Breast epithelium (tissue), 4 donors: ENCODE measurements at places on chromosomes 1 and 21. TPM values are rescaled to one million over a fixed set of nuclear protein-coding genes. Genes with fewer than 3 reads are reported as not detected.

DNA sequence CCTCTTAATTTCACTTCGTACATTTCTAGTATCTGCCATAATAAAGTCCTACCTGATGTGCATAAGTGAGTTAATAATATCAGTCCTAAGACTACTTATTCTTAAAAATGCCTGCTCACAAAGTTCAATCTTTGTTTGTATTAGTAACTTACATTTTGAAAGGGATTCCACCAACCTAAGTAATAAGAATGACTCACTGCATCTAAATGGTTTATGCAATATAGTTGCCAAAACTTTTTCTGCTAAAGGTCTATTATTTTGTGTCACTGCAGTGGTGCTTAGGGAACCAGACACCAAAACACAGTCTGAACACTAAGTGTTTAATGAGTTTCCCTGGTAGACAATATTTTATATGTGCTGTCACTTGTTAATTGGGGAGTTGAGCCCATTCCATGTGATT is 1.8 kb downstream of the ZNF669 start:
- H3K4me3 ChIP-seq = no peak overlapping the region
- no peaks in the 10 kb centered on the region for H3K27me3 ChIP-seq
- no peak for DNase-seq
- H3K36me3 ChIP-seq = peaks cover 7% of the 10 kb centered on the region

DNA sequence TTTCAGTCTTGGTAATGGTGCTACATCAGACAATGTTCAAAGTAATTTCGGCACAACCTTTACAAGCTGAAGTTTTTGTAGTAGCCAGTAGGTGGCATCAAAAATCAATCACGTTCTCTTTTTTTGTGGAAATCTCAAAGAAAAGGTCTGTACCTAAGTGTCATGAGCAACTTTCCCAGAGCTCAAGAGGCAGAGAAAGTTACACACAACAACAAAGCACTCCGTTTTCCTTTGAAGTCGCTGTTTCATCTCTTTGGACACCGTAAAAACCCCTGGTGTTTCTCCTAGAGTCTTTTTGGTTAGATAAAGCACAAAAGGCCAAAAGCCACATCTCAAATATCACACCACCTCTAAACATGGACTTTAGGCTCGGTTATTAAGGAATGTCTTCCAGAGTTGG is 131.6 kb downstream of the LHX8 start:
- H3K4me1 ChIP-seq = no peaks in the 10 kb centered on the region
- H3K27me3 ChIP-seq = no peaks in the 10 kb centered on the region
- no peaks in the 10 kb centered on the region for H3K36me3 ChIP-seq
- DNase-seq = no peak
- no peak overlapping the region for H3K4me3 ChIP-seq
- no peak overlapping the region for H3K27ac ChIP-seq

DNA sequence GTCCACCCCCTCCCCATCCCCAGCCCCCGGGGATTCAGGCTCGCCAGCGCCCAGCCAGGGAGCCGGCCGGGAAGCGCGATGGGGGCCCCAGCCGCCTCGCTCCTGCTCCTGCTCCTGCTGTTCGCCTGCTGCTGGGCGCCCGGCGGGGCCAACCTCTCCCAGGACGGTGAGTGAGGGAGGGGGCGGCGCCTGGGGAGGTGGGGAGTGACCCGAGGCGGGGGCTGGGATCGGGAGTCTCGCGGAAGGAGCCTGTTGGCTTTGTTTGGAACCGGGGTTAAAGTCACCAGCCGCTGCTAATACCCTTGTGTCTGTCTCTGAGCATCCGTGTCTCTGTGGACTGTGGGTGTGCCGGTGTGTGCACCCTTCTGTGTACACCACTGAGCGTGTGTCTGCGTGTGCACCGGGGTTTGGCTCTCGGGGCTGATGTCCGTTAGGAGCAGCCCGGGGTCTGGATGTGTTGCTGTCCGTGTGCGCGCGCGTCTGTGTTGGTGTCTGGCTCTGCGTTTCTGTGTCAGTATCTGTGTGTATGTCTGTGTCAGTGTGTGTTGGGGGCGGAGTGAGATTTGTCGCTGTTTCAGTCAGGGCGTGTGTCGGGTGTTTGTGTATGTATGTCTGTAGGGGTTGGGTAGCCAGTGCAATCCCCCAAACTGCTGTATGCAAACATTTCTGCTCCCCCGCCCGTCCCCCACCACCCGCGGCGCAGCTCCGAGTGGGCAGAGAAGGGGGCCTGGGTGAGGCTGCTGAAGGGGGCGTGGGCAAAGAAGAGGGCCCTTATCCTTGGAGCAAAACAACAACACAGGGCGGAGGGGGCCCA is 480 bp downstream of the CADM3 start:
- H3K27me3 ChIP-seq = peaks cover 63% of the 10 kb centered on the region
- no peaks in the 10 kb centered on the region for H3K36me3 ChIP-seq
- H3K4me3 ChIP-seq = peak overlapping the region; percentile 52

DNA sequence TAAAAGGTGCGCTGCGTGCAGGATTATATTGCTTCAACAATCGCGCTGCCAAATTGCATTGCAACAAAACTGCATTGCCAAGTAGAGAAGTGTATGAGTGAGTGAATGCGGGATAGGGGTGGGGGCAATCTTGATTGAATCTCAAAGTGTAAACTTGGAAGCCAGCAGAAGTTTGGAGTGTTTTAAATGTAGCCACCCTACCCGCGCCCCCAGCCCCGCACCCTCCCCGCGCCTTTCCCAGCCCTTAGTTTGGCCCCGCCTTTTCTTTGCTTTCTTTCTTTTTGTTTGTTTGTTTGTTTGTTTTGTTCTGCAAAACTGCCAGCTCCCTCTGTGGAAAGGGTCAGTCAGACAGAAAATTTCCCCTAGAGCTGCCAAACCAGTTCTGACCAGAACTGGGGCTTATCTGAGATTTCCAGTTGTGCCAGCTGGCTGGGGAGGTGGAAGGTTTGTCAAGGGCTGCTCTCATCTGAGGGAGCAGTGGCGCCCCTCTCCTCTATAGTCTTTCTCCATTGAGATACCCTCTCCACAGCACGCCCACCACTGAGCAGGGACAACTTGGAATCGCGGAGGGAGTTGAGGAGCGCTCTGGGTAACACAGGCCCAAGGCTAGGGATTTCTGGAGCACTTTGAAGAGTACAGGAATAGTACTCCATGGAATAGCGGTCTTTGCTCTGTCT is 666 bp upstream of the BEND5 start:
- H3K27ac ChIP-seq = peak overlapping the region; percentile 81
- H3K36me3 ChIP-seq = no peaks in the 10 kb centered on the region
- no peak for DNase-seq

DNA sequence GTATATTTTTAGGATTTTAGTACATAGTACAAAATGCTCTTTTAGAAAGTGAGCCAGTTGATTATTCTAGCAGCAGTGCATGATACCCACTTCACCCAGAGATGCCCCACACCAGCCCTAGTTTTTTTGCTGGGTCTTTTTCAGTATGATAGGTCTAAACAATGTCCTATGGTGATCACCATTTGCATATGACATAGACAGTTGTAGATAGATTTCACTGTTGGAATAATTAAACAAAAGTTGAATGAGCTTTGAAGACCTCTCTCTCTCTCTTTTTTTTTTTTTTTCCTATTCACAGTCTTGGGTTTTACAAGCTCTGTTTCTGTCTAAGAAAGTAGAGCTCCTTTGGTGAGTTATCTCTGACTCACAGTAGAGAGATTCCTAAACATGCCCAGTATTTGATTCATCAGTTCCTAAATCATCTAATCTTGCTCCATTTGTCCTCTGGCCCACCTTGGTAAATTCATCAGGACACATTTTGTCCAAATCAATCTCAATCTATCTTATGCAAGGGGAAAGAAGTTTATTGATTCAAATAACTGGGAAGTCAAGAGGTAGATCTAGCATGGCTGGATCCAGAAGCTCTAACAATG is 44.7 kb upstream of the VAV3 start:
- no peaks in the 10 kb centered on the region for H3K36me3 ChIP-seq
- H3K4me3 ChIP-seq = no peak overlapping the region
- no peak for DNase-seq
- H3K27me3 ChIP-seq = no peaks in the 10 kb centered on the region

- H3K36me3 ChIP-seq = no peaks in the 10 kb centered on the region
- no peak for DNase-seq
- H3K27ac ChIP-seq = no peak overlapping the region
- H3K4me3 ChIP-seq = no peak overlapping the region
Observed at GRCh38 chr1:197862671-197863070, 39.8 kb upstream of the C1orf53 start.

- no peaks in the 10 kb centered on the region for H3K27me3 ChIP-seq
- peak; percentile 60 for DNase-seq
- H3K36me3 ChIP-seq = no peaks in the 10 kb centered on the region
- peak overlapping the region; percentile 82 for H3K27ac ChIP-seq
Observed at GRCh38 chr1:232704694-232705680, 75.1 kb upstream of the SIPA1L2 start.

- H3K36me3 ChIP-seq = no peaks in the 10 kb centered on the region
- no peak for DNase-seq
- no peaks in the 10 kb centered on the region for H3K4me1 ChIP-seq
- H3K27me3 ChIP-seq = no peaks in the 10 kb centered on the region
- H3K27ac ChIP-seq = no peak overlapping the region
- H3K4me3 ChIP-seq = no peak overlapping the region
Observed at GRCh38 chr1:187624812-187625545, 796.2 kb downstream of the PLA2G4A start.

GRCh38 chr21:45998871-45999580 is 17.5 kb downstream of the COL6A1 start:
- peak overlapping the region; percentile 58 for H3K27ac ChIP-seq
- no peak overlapping the region for H3K4me3 ChIP-seq
- H3K27me3 ChIP-seq = no peaks in the 10 kb centered on the region
- DNase-seq = peak; percentile 47
- H3K4me1 ChIP-seq = no peaks in the 10 kb centered on the region

- no peak overlapping the region for H3K4me3 ChIP-seq
- no peaks in the 10 kb centered on the region for H3K4me1 ChIP-seq
- no peaks in the 10 kb centered on the region for H3K27me3 ChIP-seq
- no peak overlapping the region for H3K27ac ChIP-seq
- H3K36me3 ChIP-seq = no peaks in the 10 kb centered on the region
Observed at GRCh38 chr1:35660581-35661473, 19.5 kb upstream of the PSMB2 start.

- no peak for DNase-seq
- H3K36me3 ChIP-seq = no peaks in the 10 kb centered on the region
- H3K27me3 ChIP-seq = no peaks in the 10 kb centered on the region
Observed at GRCh38 chr1:32204943-32205361, 519 bp upstream of the IQCC start.

GRCh38 chr1:89312572-89312971 is 39.9 kb upstream of the GBP5 start:
- no peak overlapping the region for H3K27ac ChIP-seq
- no peak overlapping the region for H3K4me3 ChIP-seq
- H3K36me3 ChIP-seq = no peaks in the 10 kb centered on the region
- H3K27me3 ChIP-seq = no peaks in the 10 kb centered on the region
- peaks cover 6% of the 10 kb centered on the region for H3K4me1 ChIP-seq

DNA sequence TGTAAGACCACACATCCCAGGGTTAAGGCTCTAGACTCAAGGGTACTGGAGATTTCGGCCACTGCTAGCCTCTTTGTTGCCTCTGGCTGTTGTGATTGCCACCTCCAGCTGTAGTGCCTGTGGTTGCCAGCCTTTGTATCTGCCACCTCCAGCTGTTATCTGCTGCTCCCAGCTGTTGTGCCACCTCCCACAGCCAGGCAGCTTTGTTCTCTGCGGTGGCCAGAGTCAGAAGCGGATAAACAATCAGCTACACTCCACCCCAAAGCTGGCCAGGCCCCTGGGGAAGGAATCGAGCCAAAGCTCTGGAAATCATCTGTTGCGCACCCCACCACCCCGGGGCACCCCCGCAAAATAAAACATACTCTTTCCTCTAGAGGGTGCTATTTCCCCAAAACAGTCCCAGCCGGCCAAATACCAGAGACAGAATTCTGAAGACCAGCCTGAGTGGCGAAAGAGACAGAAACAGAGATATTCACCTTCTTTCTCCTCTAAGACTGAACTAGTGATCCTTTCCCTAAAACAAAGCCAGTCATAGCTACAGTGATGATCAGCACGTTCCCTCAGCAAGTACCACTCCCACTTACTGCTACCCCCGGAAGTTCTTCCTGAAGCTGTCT is 14.8 kb upstream of the PIGM start:
- no peak overlapping the region for H3K27ac ChIP-seq
- H3K4me3 ChIP-seq = no peak overlapping the region
- no peak for DNase-seq

DNA sequence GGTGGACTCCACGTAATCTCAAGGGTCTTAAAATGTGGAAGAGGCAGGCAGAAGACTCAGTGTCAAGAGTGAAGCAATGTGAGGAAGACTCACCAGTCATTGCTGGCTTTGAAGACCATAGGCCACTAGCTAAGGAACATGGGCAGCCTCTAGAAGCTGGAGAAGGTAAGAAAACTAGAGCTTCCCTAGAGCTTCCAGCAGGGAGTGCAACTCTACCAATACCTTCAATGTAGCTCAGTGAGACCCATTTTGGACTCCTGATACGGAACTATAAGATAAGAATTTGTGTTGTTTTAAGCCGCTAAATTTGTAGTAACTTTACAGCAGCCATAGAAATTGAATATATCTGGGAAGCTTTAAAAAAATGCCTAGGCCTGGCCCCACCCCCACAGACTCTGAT is 18.9 kb downstream of the METTL13 start:
- no peak overlapping the region for H3K4me3 ChIP-seq
- no peak for DNase-seq
- no peaks in the 10 kb centered on the region for H3K27me3 ChIP-seq
- H3K36me3 ChIP-seq = no peaks in the 10 kb centered on the region

DNA sequence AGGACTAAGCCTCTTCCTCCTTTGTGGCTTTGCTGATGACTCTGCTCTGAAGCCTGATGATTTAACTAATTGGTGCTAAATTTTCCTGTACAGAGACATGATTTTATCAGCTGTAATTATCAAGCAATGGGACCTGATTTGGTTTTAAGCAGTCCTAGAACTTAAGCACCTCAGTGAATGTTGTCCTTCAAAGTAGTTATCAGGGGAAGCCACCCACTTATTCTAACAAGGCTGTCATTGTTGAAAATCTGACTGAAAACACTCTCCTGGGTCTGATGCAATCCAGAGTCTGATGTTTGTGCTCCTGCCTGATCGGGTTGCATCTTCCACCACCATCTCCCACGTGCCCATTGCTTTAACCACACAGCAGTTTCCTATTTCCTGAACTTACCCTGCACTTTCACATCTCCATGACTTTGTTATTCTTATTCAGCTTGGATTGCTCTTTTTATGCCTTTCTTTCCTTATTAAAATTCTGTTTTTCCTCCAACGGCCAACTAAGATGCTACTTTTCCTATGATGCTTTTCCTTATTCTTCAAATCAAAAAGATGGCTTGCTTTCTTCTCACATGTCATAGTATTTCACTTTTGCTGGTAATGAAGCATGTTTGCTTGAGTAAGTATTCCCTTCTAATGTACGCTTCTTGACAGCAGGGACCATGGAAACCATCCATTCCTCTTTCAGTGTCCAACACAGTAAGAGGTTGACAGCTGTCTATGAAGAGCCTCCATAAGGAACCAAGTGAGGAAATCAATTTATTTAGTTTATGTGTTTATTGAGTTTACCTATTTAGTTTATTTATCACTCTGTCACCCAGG is 55.0 kb downstream of the S1PR1 start:
- no peaks in the 10 kb centered on the region for H3K27me3 ChIP-seq
- H3K4me3 ChIP-seq = no peak overlapping the region
- no peaks in the 10 kb centered on the region for H3K4me1 ChIP-seq
- no peaks in the 10 kb centered on the region for H3K36me3 ChIP-seq

- H3K4me3 ChIP-seq = no peak overlapping the region
- H3K36me3 ChIP-seq = no peaks in the 10 kb centered on the region
Observed at GRCh38 chr21:27564684-27565301, 597.9 kb upstream of the ADAMTS5 start.

Gene LRRC53
- total RNA-seq = not detected

Gene NBPF4
- total RNA-seq = not detected

Gene SRGAP2C
- 17.0 TPM for total RNA-seq

Gene FCAMR
- total RNA-seq = not detected

Gene FRRS1
- 21.1 TPM for total RNA-seq

Gene PTGER3
- total RNA-seq = 193 TPM
